AG09319 (cell line): ENCODE measurements at places on chromosomes 6 and 20.
A peak's percentile ranks its signal among the peaks of the same experiment; 100 is the strongest.

DNA sequence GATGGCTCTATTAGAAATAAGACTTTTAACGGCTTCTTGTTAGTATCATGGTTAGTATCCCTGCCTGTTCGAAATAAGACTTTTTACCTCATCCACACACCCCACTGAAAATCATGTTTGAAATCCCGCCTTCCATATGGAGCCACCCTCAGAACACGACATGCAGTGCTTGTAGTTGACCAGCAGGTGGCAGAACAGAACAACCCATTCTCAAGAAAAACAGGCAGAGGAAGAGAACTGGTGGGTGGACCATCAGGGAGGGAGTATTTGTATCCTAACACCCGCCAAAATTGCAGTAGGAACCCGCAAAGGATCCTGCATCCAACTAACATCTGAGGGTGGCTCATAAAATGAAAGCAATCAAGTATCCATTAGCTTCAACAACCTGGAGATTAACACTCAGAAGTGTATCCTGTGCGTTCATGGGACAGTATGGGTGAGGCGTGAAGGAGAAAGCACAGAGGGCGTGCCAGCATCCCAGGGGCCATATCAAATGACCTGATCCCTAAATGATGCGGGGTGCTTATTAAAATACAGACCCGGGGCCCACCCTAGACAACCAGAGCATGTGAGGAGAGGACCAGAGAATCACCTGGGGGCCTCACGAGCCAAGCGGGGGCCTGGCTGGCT, 89.6 kb upstream of the NHSL1 start:
- peak; percentile 57 for DNase-seq

DNA sequence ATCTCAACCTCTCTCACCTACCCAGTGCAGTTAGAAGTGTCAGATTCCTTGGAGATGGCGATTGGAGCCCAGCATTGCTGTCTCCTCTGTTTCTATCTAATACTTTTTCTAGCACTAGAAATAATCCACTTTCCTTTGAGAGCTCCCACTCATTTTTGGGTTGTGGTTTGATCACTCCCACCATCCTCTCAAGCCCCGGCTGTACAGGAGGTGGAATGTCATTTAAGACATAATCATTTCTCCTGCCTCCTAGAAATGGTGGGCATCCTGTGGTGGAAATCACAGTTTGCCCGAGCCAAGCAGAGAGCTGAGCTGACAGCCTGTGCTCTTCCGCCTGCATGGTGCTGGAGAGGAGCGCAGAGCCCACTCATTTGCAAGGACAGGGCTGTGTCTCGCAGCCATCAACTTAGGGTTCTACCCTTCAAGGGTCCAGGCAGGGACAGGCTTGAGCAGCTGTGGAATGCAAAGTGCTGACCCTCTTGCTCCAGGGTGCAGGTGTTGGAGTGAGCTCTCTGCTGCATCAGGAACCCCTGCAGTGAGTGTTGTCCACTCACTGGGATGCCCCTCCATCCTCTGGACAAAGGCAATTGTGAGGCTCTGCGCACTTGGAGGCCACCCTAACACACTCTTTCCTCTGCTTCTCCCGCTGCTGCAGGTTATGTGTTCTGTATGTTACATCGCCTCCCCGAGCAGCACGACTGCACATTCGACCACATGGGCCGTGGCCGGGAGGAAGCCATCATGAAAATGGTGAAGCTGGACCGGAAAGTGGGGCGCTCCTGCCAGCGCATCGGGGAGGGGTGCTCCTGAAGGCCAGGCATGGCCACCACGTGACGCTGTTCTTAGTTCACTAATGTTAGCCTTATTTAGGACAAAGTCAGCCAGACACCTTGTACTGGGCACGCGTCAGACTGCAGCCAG, 332.3 kb downstream of the ZFAND3 start:
- DNase-seq: no peak

GRCh38 chr20:58691773-58692578, 624 bp upstream of the NPEPL1 start:
- DNase-seq: no peak

GRCh38 chr20:37288091-37288490, 1.4 kb upstream of the MANBAL start:
- DNase-seq: no peak
